ENCODE measurements at places on chromosomes 6 and 20.

DNA sequence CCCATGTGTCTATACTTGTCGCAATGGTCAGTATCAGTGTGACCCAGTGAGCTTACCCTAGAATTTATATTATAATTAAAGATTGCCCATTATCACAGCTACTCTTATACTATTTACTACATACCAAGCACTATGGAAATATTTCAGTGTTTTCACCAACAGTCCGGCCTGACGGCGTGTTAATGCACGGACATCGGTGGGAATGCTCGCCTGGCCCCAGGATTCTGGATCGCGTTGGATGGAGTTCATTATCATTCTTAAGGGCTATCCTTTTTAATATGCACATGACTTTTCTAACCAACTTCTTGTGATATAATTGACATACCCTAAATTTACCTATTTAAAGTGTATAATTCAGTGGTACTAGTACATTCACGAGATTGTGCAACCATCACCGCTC is 51.8 kb upstream of the AFDN start:
- H3K36me3 ChIP-seq, result no peaks in the 10 kb centered on the region
- no peaks in the 10 kb centered on the region for H3K4me1 ChIP-seq
- DNase-seq, result no peak
- H3K27ac ChIP-seq, result no peak overlapping the region

DNA sequence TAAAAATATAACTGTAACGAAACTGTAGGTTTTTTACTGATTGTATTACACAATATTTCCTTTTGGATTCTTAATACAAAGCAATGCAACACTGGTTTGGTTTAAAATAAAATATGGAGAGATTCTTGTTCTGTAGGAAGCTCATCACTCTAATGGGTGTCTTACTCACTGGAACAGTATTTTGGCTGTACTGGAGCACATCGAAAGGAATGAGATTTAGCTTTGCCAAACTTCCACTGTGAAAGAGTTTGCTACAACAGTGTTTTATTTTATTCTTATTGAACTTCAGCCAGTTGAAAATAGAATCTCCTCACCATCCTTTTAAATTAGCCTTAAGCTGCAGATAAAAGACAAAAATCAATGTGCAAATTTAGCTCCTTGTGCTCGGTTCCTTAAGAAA is 230.7 kb upstream of the QKI start:
- H3K27ac ChIP-seq, result no peak overlapping the region
- H3K4me1 ChIP-seq, result no peaks in the 10 kb centered on the region
- no peaks in the 10 kb centered on the region for H3K27me3 ChIP-seq
- H3K4me3 ChIP-seq, result no peak overlapping the region
- DNase-seq, result no peak

DNA sequence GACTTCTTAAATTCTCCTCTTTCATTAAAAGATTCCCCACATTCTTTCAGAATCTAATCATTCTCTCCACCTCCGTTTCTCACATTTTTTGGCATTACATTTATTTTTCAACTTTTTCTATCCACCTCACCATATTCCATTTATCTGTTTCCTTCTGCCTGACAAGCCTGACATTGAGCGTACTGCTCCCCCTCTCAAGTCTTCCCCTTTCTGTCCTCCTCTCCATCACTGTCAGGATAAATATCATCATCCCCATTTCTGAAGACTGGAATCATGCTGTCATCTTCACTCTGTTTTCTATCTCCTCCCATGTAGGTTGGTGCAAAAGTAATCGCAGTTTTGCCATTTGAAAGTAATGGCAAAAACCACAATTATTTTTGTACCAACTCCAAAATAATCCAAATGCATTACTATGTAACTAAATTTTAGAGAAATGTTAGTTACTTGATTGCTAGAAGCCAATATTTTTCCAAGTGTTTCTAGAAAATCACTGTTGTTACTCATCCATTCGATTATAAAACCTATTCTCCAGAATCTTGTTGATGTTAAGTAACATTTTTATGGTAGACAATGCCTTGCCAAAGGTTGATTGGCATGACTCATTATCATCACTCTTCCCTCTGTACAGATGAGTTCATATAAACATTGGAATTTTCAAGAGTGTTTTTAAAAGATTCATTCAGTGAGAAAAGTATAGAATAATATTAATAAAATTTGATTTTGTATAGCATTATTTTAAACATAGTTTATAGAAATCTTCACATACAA is 292.3 kb upstream of the RNF217 start:
- H3K4me1 ChIP-seq, result no peaks in the 10 kb centered on the region
- DNase-seq, result no peak
- no peaks in the 10 kb centered on the region for H3K36me3 ChIP-seq

GRCh38 chr6:112288475-112288874 is 34.1 kb upstream of the LAMA4 start:
- H3K27me3 ChIP-seq, result no peaks in the 10 kb centered on the region
- no peaks in the 10 kb centered on the region for H3K36me3 ChIP-seq
- H3K27ac ChIP-seq, result no peak overlapping the region
- H3K4me1 ChIP-seq, result no peaks in the 10 kb centered on the region
- no peak for DNase-seq
- H3K4me3 ChIP-seq, result no peak overlapping the region

- DNase-seq, result no peak
- peaks cover 3% of the 10 kb centered on the region for H3K4me1 ChIP-seq
- no peak overlapping the region for H3K27ac ChIP-seq
- H3K27me3 ChIP-seq, result no peaks in the 10 kb centered on the region
- peaks cover 25% of the 10 kb centered on the region for H3K36me3 ChIP-seq
- H3K4me3 ChIP-seq, result peak overlapping the region; percentile 74
Measured at GRCh38 chr6:89637960-89638319, 607 bp downstream of the LYRM2 start.

DNA sequence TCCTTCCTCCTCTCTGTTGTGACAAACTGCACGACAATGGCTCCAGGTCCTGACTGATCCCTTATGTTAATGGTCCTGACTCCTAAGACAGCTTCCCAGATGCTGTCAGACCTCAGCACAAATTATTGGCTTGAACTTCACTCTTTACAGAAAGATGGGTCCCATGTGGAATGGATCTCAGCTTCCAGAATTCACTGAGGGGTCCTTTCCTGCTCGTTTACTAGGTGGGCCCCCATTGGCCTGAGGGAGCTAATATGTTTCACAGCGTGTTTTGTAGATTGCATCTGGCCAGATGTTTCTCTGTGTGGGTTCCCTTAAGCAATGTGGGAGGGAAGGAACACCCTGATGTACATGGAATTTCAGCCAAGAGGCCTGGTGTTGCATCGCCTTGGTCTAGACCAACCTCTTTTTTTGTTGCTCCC is 826.6 kb downstream of the MAFB start:
- no peak overlapping the region for H3K4me3 ChIP-seq
- DNase-seq, result no peak
- no peak overlapping the region for H3K27ac ChIP-seq
- H3K36me3 ChIP-seq, result no peaks in the 10 kb centered on the region

GRCh38 chr6:103908898-103909297 is 950.8 kb downstream of the HACE1 start:
- H3K27ac ChIP-seq, result no peak overlapping the region
- no peak for DNase-seq
- H3K27me3 ChIP-seq, result peaks cover 7% of the 10 kb centered on the region
- no peak overlapping the region for H3K4me3 ChIP-seq
- no peaks in the 10 kb centered on the region for H3K36me3 ChIP-seq

DNA sequence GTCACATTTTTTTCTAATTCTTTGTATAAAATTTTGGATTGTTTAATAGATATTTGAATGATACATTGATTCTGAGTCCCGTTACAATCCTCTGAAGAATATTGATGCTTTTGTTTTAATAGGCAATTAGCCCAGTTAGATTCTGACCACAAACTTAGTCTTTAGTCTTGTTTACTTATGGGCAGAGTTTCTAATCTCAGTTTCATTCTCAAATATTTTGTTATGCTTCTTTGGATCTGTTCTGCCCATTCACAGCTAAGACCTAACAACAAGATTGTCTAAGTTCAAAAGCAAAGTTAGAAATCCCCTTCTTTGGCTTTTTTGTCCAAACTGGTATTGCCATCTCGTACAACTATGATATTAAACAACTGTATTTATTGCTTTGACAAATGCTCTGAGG is 58.0 kb downstream of the TBXT start:
- DNase-seq, result no peak
- no peak overlapping the region for H3K4me3 ChIP-seq
- no peaks in the 10 kb centered on the region for H3K36me3 ChIP-seq

DNA sequence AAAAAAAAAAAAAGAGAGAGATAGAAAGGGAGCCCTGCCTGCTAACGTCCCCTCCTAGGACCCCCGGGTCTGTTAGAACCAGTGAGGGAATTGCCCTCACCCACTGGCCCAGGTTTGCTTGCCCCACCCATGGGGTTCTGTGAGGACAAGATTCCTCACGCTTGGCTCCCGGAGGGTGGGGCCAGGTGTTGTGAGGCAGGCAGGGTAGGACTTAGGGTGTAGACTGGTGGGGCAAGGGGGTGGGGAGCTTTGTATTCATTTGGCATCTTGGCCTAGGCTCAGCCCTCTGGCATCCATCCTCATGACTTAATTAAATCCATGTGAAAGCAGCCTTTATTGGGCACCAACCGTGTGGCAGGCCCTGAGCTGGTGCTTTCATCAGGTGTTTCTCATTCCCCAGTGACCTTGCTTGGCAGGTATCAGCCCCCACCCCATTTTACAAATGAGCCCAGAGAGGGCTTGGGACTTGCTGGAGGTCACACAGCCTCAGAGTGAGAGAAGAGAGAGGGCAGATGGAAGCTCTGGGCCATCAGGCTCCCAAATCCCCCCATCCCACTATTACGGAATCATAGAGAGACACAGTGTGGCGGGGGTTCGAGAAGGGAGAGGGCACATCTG is 19.0 kb downstream of the RAB44 start:
- no peaks in the 10 kb centered on the region for H3K27me3 ChIP-seq
- no peaks in the 10 kb centered on the region for H3K36me3 ChIP-seq
- no peak for DNase-seq
- H3K4me3 ChIP-seq, result no peak overlapping the region
- H3K27ac ChIP-seq, result no peak overlapping the region

DNA sequence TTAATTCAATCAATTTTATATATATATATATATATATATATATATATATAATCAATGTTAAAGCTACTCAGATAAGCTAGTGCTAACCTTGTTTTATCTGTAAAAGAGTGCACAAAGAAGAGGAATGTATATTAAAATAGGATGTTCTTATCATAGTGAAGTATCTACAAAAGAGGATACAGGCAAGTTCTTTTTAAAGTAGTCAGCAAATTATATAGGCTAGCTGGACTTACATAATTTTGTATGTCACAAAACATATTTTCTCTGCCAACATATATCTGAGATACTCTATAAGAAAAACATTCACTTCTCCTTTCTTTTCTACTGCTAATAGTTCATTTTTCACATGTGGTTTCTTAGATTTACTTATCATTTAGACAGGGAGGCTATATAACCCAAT is 39.9 kb downstream of the KHDRBS2 start:
- DNase-seq, result no peak
- no peak overlapping the region for H3K4me3 ChIP-seq
- H3K27me3 ChIP-seq, result no peaks in the 10 kb centered on the region
- H3K4me1 ChIP-seq, result no peaks in the 10 kb centered on the region
- no peaks in the 10 kb centered on the region for H3K36me3 ChIP-seq

- H3K36me3 ChIP-seq, result no peaks in the 10 kb centered on the region
- no peaks in the 10 kb centered on the region for H3K27me3 ChIP-seq
- no peak for DNase-seq
- no peaks in the 10 kb centered on the region for H3K4me1 ChIP-seq
Measured at GRCh38 chr6:157343732-157344131, 20.4 kb upstream of the TMEM242 start.

DNA sequence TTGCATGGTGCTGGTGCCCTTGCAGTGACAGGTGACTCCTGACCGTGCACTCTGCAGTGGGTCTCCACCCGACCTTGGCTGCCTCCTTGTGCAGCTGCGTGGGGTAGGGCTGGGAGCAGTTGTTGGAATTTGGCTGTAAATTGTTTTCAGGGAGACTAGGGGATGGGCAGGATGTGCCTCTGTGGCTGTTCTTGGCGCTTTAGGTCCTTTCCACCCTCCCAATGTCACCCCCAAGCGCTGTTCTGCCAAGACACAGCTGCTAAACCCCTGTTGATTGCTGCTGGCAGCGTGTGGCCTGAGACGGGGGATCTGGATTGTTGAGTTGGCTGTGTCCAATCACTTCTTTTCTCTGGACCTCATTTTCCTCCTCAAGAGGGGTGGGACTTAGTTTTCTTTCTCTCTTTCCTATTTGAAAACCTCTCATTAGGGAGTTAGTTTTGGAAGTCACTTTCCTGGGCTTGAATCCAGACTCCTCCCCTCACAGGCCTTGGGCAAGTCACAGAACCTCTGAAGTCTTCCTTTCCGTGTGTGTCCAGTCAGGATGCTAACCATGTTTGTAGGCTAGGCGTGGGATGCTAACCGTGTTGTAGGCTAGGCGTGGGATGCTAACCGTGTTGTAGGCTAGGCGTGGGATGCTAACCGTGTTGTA is 8.5 kb downstream of the IGF2R start:
- H3K36me3 ChIP-seq, result no peaks in the 10 kb centered on the region
- no peak overlapping the region for H3K27ac ChIP-seq
- no peak for DNase-seq

GRCh38 chr20:48463096-48463720 is 364.6 kb downstream of the PREX1 start:
- no peaks in the 10 kb centered on the region for H3K27me3 ChIP-seq
- DNase-seq, result no peak
- H3K36me3 ChIP-seq, result no peaks in the 10 kb centered on the region
- no peak overlapping the region for H3K27ac ChIP-seq
- H3K4me3 ChIP-seq, result no peak overlapping the region
- H3K4me1 ChIP-seq, result peaks cover 10% of the 10 kb centered on the region

- no peaks in the 10 kb centered on the region for H3K4me1 ChIP-seq
- H3K27me3 ChIP-seq, result no peaks in the 10 kb centered on the region
- H3K4me3 ChIP-seq, result no peak overlapping the region
- no peak overlapping the region for H3K27ac ChIP-seq
- no peaks in the 10 kb centered on the region for H3K36me3 ChIP-seq
- no peak for DNase-seq
Measured at GRCh38 chr6:80439721-80440470, 333.4 kb downstream of the BCKDHB start.

DNA sequence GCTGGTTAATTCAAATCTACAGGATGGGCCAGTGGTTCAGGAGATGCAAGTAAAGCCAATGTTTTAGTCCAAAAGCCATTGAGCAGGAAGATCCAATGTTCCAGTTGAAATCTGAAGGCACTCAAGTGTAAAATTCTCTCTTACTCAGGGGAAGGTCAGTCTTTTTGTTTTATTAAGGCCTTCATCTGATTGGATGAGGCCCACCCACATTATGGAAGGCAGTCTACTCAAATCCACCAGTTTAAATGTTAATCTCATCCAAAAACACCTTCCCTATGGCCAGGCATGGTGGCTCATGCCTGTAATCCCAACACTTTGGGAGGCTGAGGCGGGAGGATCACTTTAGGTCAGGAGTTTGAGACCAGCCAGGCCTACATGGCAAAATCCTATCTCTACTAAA is 31.3 kb upstream of the BEND6 start:
- DNase-seq, result no peak
- no peak overlapping the region for H3K27ac ChIP-seq
- H3K27me3 ChIP-seq, result no peaks in the 10 kb centered on the region
- H3K4me3 ChIP-seq, result no peak overlapping the region

Data from H1 (cell line).